ENCODE measurements at places on chromosomes 7 and 10.

DNA sequence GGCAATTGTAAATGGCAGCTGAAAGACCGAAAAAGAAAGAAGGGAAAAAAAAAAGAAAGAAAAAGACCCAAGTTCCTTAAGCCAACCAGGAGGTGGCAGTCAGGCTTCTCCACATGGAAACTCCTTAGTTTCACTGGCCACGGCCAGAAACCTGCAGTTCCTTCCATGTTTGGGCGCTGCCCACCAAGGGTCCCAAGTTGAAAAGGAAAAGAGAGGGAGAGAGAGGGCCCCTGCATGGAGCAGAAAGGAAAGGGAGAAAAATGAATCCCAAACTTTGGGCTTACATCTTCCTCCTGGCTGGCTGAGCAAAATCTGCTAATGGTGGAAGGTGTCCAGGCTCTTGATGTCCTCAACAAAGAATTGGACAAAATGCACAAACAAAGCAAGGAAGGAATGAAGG, 31.8 kb upstream of the ABCA13 start:
- DNase-seq, result no peak

- DNase-seq, result peak; percentile 66
Measured at GRCh38 chr7:151059367-151060112, at the start of gene SLC4A2. Gene SLC4A2 (plus strand): TSS chr7:151059589. CDS start chr7:151061988, 2,399 bp downstream.

- peak; percentile 48 for DNase-seq
Measured at GRCh38 chr10:73910764-73911552, at the start of gene PLAU. Gene PLAU (plus strand): TSS chr10:73911132. CDS start chr10:73911556, 424 bp downstream.

DNA sequence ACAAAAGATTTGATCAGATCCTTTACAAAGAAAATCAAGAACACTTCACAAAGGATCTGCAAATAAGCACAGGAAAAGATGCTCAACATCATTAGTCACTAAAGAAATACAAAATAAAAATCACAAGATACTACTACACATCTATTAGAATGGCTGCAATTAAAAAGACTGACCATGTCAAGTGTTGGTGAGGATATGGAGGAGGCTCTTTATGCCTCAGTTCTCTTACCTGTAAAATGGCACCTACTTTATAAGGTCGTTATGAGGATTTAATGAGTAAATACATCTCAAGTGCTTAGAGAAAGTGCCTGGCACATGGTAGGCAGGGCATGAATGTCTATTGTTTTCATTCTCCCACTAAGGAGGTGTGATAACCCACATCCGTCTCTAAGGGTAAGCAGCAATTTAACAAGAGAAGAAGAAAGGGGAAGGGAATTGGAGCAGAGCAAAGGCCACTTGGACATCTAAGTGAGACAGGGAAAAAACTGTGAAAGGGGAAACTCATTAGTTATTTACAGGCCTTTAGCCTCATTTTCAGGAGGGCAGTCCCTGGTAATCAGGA, 157.5 kb upstream of the NFE2L3 start:
- DNase-seq, result no peak

- DNase-seq, result no peak
Measured at GRCh38 chr7:125681508-125681907, 751.9 kb upstream of the POT1 start.

DNA sequence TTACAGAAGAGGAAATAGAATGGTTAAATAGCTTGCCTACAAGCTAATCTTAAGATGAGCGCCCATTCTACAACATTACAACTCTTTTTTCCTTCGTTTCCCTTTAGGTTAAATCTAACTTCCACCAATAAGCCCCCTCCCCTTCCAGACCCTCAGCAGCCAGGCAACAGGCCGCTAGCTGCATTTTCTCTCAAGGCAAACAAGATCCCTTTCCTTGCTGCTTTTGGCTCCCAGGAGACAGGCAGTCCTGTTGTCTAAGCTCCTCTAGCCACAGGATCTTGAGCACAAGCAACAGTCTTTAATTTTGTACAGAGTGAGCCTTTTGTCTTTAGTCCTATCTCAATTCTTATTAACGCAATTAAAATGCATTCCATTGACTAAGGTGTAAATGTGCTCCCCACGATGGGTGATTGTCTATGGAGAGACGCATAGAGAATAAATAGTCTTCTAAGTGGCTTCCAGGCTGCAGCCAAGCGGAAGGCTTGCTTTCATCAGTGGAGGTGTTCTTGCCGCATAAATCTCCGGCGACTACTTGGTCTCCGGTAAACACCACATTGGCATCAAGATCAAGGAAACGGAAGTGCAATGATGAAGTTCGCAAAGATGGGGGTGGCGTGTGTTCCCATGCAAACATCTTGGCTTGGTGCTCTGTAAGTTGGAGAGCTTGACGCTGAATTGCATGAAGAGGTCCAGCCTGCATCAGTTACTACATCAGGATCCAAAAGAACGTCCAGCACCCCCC, 181.9 kb upstream of the LYZL2 start:
- DNase-seq, result peak; percentile 30

DNA sequence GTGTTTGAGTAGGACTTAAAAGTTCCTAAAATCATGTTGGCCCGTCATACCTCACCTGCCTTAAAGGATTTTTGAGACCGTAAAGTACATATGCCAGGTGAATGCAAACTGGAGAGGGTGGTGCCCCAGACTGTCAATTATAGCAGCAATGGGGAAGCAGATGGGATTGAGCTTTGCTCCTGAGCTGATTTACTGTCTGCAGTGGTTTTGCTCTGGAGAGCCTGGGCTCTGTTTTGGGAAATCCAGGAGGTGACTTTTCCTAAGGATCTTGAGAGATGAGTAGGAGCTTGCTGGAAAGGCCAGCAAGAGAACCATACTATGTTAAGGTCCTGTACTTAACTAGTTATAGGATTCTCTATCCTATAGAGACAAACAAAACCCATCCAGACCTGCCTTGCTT, 43.0 kb downstream of the COL13A1 start:
- DNase-seq, result no peak

- DNase-seq, result no peak
Measured at GRCh38 chr10:29734640-29734961, 99.8 kb upstream of the SVIL start.

DNA sequence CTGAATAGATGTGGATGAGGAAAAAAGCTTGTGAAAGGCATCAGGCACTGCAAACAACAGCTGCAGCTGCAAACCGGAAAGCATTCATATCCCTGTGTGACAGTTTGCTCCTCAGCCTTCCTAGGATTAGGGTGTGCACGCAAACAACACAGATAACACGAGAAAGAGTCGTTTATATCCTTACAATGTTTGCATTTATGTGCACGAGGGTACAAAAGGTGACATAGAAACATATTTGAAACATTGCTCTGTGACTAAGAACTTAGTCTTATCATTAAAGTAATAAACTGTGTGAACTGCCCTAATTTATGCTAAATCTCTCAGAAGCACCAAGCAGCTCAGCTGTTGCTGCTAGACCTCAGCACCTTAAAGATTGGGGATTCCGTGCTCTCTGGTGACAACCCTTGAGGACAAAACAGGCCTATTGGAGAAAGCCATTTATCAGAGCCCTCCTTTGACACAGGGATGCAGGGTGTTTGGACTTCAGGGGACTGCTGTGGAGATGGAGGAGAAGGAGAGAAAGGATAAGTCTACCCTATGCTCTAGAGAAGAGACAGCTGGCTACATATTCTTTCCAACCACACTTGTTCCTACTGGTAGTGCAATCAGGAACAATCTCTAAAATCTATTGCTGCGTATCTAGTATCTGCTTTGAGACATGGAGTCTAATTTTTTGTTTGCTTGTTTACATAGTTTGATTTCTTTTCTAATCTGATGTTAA, 176.2 kb downstream of the GNAT3 start:
- DNase-seq, result peak; percentile 43

DNA sequence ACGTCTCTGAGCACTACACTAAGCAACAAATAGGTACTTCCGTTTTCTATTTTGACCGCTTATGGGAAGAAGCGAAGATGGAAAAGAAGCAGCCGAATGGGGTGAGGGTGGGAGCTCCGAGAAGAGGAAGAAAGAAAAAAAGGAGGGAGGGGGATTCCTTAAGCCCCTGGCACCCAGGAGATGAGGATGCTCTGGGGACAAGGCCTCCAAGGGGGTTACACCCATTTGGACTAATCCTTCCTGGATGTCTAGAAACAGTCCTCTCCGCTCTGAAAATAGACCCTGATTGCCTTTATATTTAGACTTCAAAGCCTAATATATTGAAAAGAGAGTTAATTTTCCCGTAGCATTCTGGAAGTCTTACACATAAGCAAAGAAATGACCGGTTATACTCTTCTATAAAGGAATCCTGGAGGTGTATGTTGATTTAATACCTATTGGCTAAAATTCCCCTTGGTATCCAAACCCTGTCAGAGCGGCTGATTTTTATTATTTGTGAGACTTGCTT, 676 bp upstream of the HTR7 start:
- no peak for DNase-seq

GRCh38 chr10:73809061-73809818, 2.2 kb downstream of the NDST2 start:
- no peak for DNase-seq

GRCh38 chr7:19362099-19362498, 216.9 kb upstream of the FERD3L start:
- DNase-seq, result no peak

- peak; percentile 11 for DNase-seq
Measured at GRCh38 chr7:5477723-5478531, 54.3 kb upstream of the TNRC18 start.

GRCh38 chr10:13707156-13707881, 120.6 kb downstream of the PRPF18 start:
- DNase-seq, result peak; percentile 89

DNA sequence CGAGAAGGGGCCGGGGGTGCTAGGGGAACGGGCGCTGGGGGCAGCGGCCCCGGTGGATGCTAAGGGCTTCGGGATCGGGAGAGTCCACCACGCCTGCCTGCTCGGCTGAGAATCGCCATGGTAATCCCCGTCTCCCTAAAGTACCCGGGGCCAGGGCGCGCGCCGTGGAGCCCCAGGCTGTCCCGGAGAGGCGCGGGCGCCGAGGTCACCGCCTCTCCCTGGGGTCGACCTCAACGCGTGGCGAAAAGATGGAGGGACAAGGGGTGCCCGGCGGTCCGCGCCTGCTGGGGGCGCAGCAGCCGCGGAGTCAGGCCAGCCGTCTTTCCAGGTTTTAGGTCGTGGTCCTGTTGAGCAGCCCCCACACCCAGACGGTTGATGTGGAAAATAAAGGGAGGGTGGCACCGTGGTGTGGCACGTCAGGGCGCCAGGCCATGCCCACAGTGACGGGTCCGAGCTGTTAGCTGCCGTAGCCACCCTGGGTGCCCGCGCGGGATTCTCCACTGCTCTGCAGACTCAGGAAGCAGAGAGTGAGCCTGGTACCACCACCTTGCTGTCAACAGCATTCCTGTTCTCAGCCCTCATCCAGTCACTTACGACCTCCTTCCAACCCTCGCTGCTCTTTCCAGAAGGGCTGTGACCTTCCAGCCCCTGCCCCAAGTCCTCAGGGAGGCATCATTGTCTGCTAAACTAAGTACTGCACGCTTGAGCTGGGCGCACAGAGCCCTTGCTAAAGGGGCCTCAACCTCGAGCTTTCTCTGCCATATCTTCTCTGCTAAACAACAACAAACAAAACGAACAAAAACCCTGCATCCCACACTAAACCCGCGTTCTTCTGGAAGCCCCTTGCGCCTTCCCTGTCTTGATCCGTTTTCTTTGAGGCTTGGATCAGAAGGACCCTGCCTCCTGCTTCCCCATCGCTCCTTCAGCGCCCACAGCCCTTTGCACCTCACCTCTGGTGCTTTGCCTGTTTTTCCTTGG, 666 bp downstream of the SMKR1 start:
- no peak for DNase-seq

DNA sequence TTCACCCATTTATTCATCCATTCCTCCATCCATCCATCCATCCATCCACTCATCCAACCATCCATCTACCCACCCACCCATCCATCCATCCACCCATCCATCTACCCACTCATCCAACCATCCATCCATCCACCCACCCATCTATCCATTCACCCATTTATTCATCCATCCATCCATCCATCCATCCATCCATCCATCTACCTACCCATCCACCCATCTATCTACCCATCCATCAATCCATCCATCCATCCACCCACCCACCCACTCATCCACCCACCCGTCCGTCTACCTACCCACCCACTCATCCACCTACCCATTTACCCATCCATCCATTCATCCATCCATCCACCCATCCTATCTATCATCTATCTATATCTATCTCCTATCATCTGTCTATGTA, 169.4 kb upstream of the SHH start:
- DNase-seq, result no peak

DNA sequence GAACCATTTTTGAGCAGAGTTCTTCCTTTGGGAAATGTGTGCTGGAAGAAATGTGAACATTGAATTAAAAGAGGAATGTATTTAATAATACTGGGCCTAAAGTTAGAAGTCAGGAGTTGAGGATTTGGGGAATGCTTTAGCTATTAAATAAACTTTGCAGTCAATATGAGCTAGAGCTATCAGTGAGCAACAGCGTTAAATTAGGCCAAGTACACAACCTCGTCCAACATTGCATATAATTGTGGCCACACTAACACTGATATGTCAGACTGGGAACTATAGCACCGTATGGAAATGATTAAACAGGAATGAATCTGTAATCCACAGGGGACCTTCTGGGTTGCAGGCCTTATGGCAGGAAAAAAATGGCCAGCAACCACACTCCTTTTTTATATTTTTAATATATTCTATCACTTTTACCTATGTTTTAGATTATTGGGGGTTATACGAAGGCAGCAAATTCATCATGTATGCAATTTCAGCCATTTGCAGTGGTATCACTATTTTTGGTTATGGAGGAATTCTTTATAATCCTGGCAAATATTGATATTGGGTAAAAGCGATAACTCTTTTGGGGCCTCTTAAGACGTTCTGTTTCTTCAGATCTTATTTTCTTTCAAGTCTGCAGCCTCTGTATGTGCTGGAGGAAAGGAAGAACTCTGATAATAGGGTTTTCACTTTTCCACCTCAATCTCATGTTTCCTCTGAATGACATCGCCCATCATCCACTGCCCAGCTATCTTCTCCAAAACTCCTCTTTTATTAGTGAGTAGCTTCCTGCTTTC, 236.3 kb upstream of the PLXDC2 start:
- no peak for DNase-seq

DNA sequence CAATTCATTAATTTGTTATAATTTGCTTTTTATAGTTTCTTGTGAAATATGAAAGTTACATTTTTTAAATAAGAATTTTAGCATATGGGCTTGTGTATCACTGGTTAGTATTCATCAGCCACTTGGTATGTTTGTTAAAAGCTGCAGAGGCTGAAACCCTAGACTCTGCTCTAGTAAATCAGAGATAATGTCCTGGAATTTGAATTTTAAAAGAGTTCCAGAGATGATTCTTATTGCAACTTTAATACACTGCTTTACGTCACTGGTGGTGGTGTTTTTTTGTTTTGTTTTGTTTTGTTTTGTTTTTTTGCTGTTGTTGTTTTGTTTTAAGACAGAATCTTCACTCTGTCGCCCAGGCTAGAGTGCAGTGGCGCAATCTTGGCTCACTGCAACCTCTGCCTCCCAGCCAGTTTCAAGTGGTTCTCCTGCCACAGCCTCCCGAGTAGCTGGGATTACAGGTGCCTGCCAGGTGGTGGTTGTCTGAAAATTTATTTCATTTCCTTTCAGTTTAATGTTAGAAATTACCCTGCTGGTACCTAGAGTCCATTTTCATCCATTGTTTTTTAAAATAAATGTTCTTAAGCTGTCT, 43.8 kb downstream of the PTPN12 start:
- DNase-seq, result no peak
